ENCODE measurements at places on chromosomes 16 and 17.

GRCh38 chr17:41513168-41513547, 5.5 kb downstream of the KRT15 start:
- DNase-seq = no peak

DNA sequence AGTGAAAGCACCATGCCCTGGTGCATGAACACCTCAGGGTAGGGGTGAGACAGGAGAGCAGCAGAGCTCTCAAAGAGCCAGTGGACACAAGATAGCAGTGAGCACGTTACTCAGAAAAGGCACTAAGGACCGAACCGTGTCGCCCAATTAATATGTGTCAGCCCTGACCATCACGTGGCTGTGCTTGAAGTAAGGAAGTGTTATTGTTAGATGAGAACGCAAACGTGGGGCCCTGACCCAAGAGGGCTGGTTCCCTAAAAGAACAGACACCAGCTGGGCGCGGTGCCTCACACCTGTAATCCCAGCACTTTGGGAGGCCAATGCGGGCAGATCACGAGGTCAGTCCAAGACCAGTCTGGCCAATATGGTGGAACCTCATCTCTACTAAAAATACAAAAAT, 16.3 kb downstream of the AXIN1 start:
- no peak for DNase-seq

DNA sequence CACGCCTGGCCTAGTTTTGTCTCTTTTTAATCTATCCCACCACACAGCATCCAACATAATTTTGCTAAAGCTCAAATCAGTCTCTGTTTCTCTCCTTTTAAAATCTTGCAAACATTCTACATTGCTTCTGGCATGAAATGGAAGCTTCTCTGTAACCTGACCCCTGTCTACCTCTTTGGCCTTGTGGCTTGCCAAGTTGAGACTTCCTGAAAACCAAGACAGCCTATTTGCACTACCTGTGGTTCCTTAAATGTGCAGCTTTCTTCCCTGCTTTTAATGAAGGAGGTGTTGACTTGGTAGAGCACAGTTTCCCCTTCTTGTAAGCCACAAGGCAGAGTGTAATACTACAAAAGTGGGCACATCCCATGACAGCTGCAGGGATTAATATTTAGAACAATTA, 6.0 kb upstream of the CCL3 start:
- no peak for DNase-seq

DNA sequence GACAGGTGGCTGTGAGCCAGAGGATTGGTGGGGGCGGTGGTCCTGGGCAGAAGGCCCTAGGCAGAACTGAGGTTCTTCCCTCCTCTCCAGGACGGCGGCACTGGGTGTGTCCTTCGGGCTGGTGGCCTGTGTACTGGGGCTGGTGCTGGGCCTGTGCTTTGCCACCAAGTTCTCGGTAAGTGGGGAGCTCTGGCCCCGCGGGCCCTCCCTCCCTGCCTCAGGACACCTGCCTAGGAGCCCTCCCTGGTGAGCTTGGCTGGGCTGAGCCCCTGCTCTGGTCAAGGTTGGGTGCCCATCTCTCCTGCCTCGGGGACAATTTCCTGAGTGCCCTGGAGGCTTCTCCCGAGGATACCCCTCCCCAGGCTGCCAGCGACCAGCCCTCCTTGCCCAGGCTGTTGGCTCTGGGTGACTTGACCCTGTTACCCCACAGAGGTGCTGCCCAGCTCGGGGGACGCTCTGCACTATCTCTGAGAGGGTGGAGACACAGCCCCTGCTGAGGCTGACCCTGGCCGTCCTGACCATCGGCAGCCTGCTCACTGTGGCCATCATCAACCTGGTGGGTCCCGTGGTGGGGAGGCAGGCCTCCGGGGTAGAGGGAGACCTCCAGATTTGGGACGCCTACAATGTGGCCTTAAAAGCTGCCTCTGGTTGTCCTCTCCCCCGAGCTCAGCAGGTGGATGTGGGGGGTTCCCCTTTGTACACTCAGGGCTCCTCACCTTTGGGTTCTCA, 42.0 kb downstream of the ADCY7 start:
- DNase-seq = no peak

GRCh38 chr17:74637265-74637664, 13.7 kb upstream of the CD300E start:
- no peak for DNase-seq

DNA sequence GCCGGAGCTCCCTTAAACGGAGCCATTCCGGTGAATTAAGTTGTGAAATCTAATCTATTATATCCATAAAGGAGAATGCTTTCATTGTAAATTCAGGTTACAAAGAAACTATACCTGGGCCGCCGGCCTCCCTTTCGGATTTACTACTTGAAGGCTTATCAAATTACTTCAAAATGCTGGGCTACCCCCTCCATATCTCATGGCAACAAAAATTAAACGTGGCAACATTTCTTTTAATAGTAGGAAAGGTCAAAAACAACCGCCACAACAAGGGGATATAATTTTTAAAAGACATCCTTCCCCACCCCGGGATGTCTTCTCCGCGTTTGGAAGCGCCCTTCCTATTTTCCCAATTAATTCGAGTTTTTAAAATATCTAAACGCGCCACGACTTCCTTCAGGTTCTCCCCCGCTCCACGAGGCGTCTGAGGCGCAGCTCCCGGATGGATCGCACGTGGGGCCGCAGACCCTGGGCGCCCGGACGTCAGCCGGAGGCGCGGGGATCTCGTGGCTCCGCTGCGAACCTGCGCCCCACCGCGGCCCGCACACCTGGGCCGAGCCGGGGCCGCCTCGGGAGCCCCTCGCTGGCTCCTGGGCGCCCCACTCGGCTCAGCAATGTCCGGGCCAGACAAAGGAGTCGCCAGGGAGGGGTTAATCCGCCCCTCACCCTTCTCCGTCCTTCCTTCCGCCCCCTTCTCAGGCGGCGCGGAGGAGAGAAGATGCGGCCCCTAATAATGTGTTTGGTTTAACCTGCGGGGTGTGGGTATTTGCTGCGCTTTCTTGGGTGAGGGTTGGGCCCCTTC, 47.4 kb upstream of the SLC38A10 start:
- DNase-seq = no peak

- peak; percentile 69 for DNase-seq
These were observed 2.4 kb upstream of the USP36 start for GRCh38 chr17:78842881-78843565.

- DNase-seq = no peak
These were observed 713 bp downstream of the COX11 start for GRCh38 chr17:54967621-54968261.

DNA sequence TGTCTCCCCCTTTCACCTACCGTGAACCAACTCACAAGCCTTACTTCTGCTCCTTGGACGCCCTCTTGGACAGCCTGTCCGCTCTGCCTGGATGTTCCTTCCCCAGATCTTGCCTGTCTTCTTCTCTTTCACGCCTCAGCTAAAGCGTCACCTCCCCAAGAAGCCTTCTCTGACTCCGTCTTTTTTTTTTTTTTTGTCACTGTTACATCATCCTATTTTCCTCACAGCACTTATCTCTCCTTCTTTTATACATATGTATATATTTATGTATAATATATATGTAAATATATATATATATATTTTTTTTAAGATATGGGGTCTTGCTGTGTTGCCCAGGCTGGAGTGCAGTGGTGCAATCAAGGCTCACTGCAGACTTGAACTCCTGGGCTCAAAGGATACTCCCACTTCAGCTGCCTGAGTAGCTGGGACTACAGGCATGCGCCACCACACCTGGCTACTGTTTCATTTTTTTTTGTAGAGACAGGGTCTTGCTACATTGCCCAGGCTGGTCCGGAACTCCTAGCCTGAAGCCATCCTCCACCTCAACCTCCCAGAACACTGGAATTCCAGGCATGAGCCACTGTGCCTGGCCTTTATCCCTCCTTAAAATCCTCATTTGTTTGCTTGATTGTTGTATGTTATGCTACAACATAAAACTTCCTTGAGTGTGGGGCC, 16.5 kb upstream of the AKTIP start:
- DNase-seq = no peak

- no peak for DNase-seq
These were observed 157.4 kb downstream of the FOXL1 start for GRCh38 chr16:86735727-86736126.

- DNase-seq = no peak
These were observed 18.8 kb upstream of the SMIM36 start for GRCh38 chr17:55530064-55530463.

DNA sequence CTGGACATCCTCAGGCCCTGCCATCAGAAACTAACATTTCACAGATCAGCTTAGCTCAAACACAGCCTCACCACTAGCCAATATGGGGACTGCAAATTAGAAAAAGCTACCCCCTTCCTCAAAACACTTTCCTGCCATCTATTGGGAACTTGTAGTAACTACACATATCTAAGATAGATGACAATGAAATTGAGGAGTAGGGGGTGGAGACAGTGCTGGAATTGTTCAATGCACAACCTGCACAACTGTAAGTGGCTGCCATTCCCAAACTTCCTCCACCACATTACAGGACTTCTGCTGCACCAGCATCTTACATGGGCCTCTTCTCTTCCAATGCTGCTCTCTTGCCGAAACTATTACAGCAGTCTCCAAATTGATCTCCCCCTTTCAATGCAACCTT, 21.9 kb downstream of the AIPL1 start:
- DNase-seq = no peak

GRCh38 chr16:74734361-74735161, 33.9 kb upstream of the MLKL start:
- DNase-seq = no peak

- no peak for DNase-seq
These were observed 108.8 kb downstream of the SOCS1 start for GRCh38 chr16:11147033-11147753.

DNA sequence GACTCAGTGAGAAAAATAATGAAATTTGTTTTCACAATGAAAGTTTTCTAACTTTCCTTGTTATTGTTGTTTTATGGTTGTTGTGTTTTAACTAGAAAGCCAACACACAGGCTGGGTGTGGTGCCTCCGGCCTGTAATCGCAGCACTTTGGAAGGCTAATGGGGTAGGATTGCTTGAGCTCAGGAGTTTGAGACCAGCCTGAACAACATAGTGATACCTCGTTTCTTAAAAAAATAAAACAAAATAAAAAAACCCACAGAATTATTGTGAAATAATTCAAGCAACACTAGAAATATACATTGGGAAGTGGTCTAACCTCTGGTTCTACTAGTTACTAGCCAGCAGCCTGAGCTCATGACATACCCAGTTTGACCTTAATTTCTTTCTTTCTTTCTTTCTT, 630 bp downstream of the MILR1 start:
- no peak for DNase-seq

DNA sequence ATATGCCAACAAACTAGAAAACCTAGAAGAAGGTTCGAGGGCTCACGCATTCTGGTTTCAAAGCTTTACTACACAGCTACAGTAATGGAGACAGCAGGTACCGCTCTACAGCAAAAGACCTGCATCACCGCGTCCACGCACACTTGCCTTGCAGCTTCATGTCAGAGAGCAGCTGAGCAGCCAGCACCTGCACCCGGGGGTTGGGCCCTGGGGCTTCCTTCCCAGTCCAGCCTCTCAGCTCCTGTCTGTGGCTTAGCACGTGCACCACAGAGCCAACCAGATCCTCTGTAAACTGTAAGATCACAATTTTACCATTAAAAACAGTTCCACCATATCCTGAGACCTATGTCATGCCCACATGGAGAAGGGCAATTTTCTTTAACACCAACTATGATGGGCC, 15.3 kb downstream of the MEAK7 start:
- DNase-seq = no peak

DNA sequence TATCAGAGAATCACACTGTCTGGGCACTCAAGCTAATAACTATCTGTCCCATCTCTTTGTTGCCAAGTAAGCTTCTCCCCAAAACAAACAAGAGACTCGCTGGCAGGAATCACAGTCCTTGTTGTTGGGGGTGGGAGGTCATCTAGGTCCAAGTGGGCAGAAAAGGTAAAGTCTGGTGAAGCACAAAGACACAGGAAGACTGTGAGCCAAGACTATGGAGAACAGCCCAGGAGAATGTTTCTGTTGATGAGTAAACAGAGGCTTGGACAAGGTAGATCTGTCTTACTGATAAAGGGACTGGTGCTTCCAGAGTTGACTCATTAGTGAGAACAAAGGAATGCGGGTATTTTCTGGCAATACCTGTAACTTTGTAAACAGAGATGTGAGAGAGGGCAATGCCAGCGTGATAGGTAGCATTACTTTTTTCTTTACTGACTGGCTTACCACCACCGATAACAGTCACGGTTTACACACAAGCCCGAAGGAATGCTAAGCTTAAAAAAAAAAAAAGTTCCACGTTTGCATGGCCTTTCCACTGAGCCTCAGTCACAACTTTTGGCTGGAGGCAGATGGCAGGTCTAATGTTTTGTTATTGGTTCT, 11.5 kb upstream of the MMD start:
- DNase-seq = no peak

GRCh38 chr16:31134625-31135534, 647 bp downstream of the PRSS8 start:
- peak; percentile 39 for DNase-seq

- DNase-seq = no peak
These were observed 16.3 kb upstream of the MAP3K14 start for GRCh38 chr17:45332989-45333701.

- DNase-seq = no peak
These were observed 13.2 kb downstream of the SLX4 start for GRCh38 chr16:3598236-3598635.

DNA sequence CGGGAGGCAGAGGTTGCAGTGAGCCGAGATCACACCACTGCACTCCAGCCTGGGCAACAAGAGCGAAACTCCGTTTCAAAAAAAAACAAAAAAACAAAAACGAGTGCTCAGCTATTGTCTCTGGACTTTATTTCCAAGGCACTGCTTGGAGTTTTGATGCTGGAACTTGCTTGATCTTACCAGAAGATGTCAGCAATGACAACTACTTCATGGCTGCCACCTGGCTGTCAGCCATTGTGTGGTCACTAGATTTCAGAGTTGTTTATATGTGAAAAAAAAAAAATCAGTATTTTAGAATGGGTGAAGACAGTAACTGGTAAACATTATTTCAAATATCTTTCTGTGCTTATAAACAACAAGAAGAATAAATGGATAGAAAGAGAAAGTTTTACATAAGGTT, 26.3 kb upstream of the OR4D1 start:
- DNase-seq = peak; percentile 51

DNA sequence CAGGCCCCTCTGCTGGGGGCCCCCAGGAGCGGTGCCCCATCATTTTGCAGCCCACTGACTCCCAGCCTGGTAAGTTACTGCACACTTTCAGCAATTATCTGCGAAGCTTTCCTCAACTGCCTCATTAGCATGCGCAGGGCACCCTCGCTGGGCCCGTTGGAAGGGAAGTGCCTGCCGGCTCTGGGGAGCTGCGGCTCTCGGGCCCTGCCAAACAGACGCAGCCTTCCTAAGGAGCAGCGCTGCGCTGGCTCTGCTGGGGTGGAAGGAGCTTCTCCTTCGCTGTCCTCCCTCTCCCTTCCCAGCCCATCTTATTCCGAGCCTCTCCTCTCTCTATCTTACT, 71.0 kb downstream of the RBBP6 start:
- DNase-seq = peak; percentile 44

GRCh38 chr16:10988164-10988803, 43.9 kb downstream of the CLEC16A start:
- no peak for DNase-seq

- no peak for DNase-seq
These were observed 8.1 kb downstream of the PNMT start for GRCh38 chr17:39676198-39676819.
